ENCODE measurements at places on chromosomes 1 and 21. TPM values are rescaled to one million over a fixed set of nuclear protein-coding genes. Genes with fewer than 3 reads are reported as not detected.

The SPRR2G gene
- polyA plus RNA-seq: not detected

The A3GALT2 gene
- polyA plus RNA-seq: not detected

The CFHR1 gene
- not detected for polyA plus RNA-seq

The SPAG17 gene
- not detected for polyA plus RNA-seq

The ZNF683 gene
- polyA plus RNA-seq: 61.3 TPM

The HPDL gene
- 0.90 TPM for polyA plus RNA-seq

- peaks cover 26% of the 10 kb centered on the region for H3K4me1 ChIP-seq
- peaks cover 19% of the 10 kb centered on the region for H3K27me3 ChIP-seq
- DNase-seq: peak; percentile 49
- no peak overlapping the region for H3K27ac ChIP-seq
- no peaks in the 10 kb centered on the region for H3K36me3 ChIP-seq
Observed at GRCh38 chr1:209823143-209824041, 4.4 kb upstream of the UTP25 start.

GRCh38 chr1:174989536-174990220 is 10.1 kb upstream of the CACYBP start:
- peak overlapping the region; percentile 92 for H3K27ac ChIP-seq
- peaks cover 4% of the 10 kb centered on the region for H3K27me3 ChIP-seq
- no peak for DNase-seq

DNA sequence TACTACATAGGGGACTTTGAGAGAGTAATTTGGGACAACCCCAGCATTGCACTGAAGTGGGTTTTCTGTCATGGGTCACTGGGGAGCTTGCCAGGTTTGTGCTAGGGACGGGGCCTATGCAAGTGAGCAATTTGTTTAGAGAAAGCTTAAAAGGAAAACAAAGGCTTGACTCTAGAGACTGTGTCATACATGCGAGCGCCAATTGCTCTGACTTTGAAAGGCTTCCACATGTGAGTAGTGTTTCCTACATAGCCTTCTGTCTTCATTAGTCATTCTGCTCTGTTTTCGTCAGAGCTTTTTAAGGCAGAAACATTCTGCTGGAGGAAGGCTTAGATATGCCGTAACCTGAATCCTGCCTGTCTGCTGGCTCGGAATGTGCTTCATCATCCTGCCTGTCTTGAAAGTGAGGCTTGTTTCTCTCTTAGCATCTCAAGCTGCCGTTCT is 28.4 kb downstream of the TRIM45 start:
- peaks cover 50% of the 10 kb centered on the region for H3K36me3 ChIP-seq
- H3K4me1 ChIP-seq: peaks cover 5% of the 10 kb centered on the region
- DNase-seq: no peak
- H3K4me3 ChIP-seq: no peak overlapping the region
- no peak overlapping the region for H3K27ac ChIP-seq

GRCh38 chr1:231953660-231954059 is 327.1 kb downstream of the DISC1 start:
- peaks cover 5% of the 10 kb centered on the region for H3K27me3 ChIP-seq

GRCh38 chr1:158329733-158330132 is 1.6 kb downstream of the CD1B start:
- H3K27me3 ChIP-seq: peaks cover 3% of the 10 kb centered on the region
- no peak overlapping the region for H3K27ac ChIP-seq

- H3K36me3 ChIP-seq: no peaks in the 10 kb centered on the region
- no peak overlapping the region for H3K4me3 ChIP-seq
- DNase-seq: no peak
- no peaks in the 10 kb centered on the region for H3K27me3 ChIP-seq
Observed at GRCh38 chr1:88029142-88029541, 654.9 kb upstream of the PKN2 start.

- no peaks in the 10 kb centered on the region for H3K36me3 ChIP-seq
- H3K27me3 ChIP-seq: peaks cover 2% of the 10 kb centered on the region
- H3K4me1 ChIP-seq: peaks cover 94% of the 10 kb centered on the region
- no peak overlapping the region for H3K4me3 ChIP-seq
- no peak for DNase-seq
Observed at GRCh38 chr1:54335011-54335754, 71.0 kb downstream of the SSBP3 start.

DNA sequence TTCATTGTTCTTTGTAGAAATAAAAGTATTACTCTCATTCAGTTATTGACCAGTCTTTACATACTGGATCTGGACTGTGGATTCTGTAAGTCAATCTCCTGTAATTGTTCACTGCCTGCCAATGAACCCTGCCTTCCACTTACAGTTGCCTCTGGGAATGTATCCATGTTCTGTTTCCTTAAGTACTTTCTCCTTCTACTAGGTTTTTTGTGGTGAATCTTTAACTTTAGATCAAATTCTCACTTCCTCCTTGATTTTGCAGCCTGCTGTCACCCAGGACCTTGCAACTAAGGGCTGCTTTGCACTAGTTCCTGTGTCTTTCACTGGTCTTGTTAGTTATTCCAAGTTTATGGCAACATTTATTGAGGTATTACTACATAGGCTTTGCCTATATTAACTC is 28.2 kb upstream of the ANKRD13C start:
- H3K4me1 ChIP-seq: no peaks in the 10 kb centered on the region
- H3K27me3 ChIP-seq: peaks cover 7% of the 10 kb centered on the region
- no peak for DNase-seq

GRCh38 chr1:152983234-152983633 is 647 bp upstream of the SPRR1A start:
- no peak for DNase-seq
- H3K4me3 ChIP-seq: no peak overlapping the region
- no peak overlapping the region for H3K27ac ChIP-seq
- H3K4me1 ChIP-seq: no peaks in the 10 kb centered on the region
- peaks cover 10% of the 10 kb centered on the region for H3K27me3 ChIP-seq

DNA sequence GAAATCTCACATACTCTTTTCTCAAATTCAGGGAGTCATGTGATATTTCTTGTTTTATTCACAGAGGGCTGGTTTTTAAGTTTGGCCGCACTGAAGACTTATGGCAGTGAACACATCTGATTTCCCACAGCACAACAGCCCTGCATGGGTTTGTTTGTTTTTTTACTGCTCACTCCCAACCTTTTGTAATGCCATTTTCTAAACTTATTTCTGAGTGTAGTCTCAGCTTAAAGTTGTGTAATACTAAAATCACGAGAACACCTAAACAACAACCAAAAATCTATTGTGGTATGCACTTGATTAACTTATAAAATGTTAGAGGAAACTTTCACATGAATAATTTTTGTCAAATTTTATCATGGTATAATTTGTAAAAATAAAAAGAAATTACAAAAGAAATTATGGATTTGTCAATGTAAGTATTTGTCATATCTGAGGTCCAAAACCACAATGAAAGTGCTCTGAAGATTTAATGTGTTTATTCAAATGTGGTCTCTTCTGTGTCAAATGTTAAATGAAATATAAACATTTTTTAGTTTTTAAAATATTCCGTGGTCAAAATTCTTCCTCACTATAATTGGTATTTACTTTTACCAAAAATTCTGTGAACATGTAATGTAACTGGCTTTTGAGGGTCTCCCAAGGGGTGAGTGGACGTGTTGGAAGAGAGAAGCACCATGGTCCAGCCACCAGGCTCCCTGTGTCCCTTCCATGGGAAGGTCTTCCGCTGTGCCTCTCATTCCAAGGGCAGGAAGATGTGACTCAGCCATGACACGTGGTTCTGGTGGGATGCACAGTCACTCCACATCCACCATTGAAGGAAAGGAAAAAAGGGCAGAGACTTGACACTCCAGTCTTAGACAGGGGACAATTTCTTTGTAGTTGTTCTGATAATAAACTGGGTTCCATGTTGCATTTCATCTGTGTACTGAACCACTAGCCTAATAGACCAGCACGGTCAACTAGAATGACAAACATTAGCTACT is 22.8 kb downstream of the TMEM50A start:
- no peaks in the 10 kb centered on the region for H3K27me3 ChIP-seq
- H3K36me3 ChIP-seq: peaks cover 32% of the 10 kb centered on the region
- no peak overlapping the region for H3K4me3 ChIP-seq
- H3K27ac ChIP-seq: peak overlapping the region; percentile 74
- no peak for DNase-seq

- no peaks in the 10 kb centered on the region for H3K4me1 ChIP-seq
- no peak overlapping the region for H3K4me3 ChIP-seq
- no peak for DNase-seq
- peaks cover 3% of the 10 kb centered on the region for H3K36me3 ChIP-seq
- H3K27ac ChIP-seq: no peak overlapping the region
Observed at GRCh38 chr1:59354709-59355337, 57.9 kb downstream of the FGGY start.

- H3K27ac ChIP-seq: no peak overlapping the region
- H3K4me3 ChIP-seq: no peak overlapping the region
- H3K27me3 ChIP-seq: peaks cover 35% of the 10 kb centered on the region
- no peak for DNase-seq
- peaks cover 46% of the 10 kb centered on the region for H3K4me1 ChIP-seq
Observed at GRCh38 chr1:24323281-24323680, 4.1 kb downstream of the GRHL3 start.

- no peak for DNase-seq
- H3K4me3 ChIP-seq: peak overlapping the region; percentile 63
- H3K36me3 ChIP-seq: no peaks in the 10 kb centered on the region
- H3K27me3 ChIP-seq: peaks cover 6% of the 10 kb centered on the region
- H3K27ac ChIP-seq: peak overlapping the region; percentile 70
- peaks cover 91% of the 10 kb centered on the region for H3K4me1 ChIP-seq
Observed at GRCh38 chr1:9659328-9659727, 7.8 kb downstream of the PIK3CD start.

GRCh38 chr1:16141573-16142336 is 14.1 kb downstream of the EPHA2 start:
- H3K27ac ChIP-seq: no peak overlapping the region
- H3K27me3 ChIP-seq: peaks cover 2% of the 10 kb centered on the region

DNA sequence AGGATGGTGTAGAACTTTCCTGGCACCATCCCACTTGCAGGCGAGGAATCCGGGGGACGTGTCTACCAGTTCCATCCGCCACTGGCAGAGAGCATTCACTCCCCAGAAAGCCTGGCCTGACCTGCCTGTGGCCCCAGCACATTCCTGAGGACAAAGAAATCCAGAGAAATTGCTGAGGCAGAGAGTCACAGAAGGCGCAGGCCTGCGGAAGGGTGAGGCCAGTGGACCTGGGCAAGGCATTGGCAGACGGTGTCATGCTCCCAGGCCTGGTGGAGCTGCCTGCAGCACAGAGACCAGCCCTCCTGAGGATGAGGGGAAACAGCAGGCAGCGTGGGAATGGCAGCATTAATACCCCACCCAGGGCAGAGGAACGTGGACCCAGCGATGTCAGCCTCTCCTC is 81.2 kb upstream of the F3 start:
- DNase-seq: no peak
- no peaks in the 10 kb centered on the region for H3K27me3 ChIP-seq
- H3K4me3 ChIP-seq: no peak overlapping the region
- H3K27ac ChIP-seq: no peak overlapping the region
- H3K4me1 ChIP-seq: no peaks in the 10 kb centered on the region

DNA sequence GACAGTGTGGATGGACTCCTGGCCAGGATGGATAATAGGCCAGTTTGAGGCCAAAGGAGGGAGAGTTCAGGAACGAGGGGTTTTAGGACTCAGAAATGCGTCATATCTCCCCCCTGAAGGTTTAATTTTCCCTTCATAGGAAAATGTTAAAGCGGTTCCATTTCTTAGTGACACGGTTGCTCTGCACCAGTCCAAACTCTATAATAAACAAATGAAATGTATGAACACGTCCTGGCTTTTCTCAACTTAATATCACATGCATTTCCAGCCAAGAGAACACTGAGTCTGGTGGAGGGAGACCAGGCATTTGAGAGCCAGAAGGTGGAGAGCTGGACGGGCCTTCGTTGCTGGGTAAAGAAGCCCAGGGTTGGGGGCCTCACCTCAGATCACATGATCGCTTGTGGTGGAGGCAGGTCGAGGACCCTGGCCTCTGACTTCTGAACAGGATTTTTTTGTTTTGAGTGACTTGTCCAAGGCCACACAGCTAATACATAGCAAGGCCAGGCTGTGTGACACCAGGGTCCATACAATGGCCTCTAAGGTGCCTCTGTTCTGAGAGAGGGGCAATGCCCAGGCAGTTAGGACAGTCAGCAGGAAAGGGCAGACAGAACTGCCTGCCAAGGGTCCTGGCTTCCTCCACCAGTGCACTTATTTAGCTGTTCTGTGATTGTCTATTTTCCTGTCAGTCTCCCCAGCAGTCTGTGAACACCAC is 11.4 kb downstream of the SLC1A7 start:
- no peaks in the 10 kb centered on the region for H3K36me3 ChIP-seq
- H3K4me1 ChIP-seq: peaks cover 70% of the 10 kb centered on the region
- peak overlapping the region; percentile 96 for H3K27ac ChIP-seq
- no peak for DNase-seq

GRCh38 chr1:25474439-25475047 is 43.8 kb downstream of the MACO1 start:
- peak overlapping the region; percentile 73 for H3K27ac ChIP-seq
- no peak overlapping the region for H3K4me3 ChIP-seq
- H3K36me3 ChIP-seq: peaks cover 4% of the 10 kb centered on the region
- no peak for DNase-seq
- H3K4me1 ChIP-seq: peaks cover 22% of the 10 kb centered on the region

GRCh38 chr1:23251812-23252211 is 34.5 kb upstream of the HTR1D start:
- no peaks in the 10 kb centered on the region for H3K36me3 ChIP-seq
- DNase-seq: no peak
- H3K27ac ChIP-seq: no peak overlapping the region
- H3K27me3 ChIP-seq: peaks cover 4% of the 10 kb centered on the region
- no peak overlapping the region for H3K4me3 ChIP-seq

DNA sequence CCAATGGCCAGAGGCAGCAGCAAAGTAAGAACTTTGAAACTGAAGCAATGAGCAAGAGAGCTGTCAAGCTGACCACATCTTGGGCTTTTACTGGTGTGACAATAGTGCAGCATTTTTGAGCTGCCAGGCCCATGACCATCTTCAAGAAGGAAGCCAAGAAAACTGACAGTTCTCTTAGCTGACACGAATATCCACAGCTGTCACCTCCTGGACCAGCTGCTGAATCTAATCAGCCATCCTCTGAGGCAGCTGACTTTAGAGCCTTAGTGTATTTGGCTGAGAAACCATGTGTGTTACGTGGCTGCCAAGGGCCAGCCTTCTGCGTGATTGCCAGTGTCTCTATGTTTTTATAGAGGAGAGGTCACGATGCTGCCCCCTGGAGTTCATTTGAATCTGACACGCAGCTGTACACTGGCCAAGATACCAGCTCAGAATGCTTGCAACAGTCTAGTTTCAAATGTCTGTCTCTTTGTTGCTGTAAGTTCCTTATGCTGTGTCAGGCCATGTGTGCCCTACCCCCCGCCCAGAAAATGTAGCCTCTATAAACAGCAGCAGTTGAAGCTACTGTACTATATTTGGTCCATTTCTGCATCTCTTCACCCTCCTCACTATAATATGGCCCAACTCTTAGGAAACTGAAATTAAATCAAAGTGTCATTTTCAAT is 39.7 kb downstream of the PALMD start:
- H3K4me3 ChIP-seq: no peak overlapping the region
- DNase-seq: no peak
- H3K4me1 ChIP-seq: no peaks in the 10 kb centered on the region

Data from immature natural killer cell (primary cell).